SIG-M5 (cell line): ENCODE measurements at places on chromosomes 2 and 18.

- no peak for DNase-seq
Observed at GRCh38 chr2:160509016-160509415, 15.4 kb upstream of the RBMS1 start.

- DNase-seq, result no peak
Observed at GRCh38 chr2:168843253-168843652, 40.8 kb downstream of the NOSTRIN start.

- no peak for DNase-seq
Observed at GRCh38 chr2:166373951-166374350, 1.8 kb downstream of the SCN9A start.

GRCh38 chr18:75574187-75574586 lies 146.7 kb upstream of the SMIM21 start:
- DNase-seq, result no peak

- no peak for DNase-seq
Observed at GRCh38 chr2:57372237-57372984, 674.2 kb upstream of the VRK2 start.

DNA sequence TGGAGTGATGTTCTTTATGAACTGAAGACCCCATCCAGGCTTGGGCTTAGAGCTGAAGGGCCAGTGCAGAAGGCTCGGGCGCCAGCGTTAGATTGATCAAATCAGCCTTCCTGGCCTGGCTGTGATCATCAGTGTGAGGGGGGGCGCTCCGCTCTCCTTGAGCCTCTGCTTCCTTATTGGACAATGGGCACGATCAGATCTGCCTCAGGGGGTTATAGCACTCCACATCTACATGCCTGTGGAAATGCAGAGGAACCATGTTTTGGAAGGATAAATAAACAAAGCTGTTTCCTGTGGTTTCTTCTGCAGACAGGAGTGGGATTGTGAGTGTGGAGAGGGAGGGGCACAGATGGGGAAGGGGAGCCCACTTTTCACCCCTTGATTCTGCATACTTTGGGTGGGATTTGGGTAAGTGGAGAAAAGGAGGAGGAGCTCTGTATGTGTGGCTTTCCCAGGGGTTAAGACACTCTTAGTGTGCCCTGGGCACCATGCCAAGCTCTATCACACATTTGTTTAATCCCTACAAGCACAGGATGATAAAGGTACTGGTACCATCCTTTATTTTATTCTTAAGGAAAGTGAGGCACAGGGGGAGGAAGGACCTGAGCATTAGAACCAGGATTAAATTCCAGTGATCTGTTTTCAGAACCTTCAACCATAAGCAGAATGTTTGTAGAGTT lies 150.5 kb downstream of the EN1 start:
- DNase-seq, result no peak

DNA sequence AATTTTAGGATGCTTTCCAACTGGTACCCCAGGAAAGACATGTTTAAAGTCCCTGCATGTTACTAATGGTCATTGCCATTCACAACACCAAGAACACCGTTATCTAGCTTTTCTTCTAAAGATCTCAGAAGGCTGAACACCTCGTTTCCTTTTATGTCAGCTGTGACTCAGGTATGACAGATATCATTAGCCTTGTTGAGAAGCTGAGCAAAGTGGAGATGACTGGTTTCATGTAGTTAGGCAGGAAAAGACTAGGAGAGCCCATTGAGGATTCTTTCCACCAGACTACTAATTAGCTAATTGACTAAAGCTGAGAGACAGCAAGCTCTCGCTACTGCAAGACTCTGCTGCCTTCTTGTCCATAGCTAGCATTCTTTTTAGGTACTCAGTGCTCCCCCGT lies 32.0 kb upstream of the ARL5A start:
- no peak for DNase-seq

DNA sequence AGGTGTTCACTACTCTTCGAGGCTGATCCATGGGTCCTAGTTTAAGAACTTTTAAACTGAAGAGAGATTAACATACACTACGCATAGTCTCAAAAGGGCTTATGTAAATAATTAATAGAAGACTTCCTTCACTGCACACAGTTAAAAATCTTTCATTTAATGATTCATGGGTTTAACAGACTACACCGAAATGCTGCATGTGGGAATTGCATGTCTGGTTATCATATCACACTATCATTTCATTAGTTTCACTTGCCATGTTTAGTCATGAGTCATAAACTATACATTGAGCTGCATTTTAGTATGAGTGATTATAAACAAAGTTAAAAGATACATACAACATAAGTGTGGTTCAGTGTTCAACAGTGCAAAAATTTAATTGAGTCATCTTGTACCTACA lies 31.2 kb downstream of the GLS start:
- no peak for DNase-seq

DNA sequence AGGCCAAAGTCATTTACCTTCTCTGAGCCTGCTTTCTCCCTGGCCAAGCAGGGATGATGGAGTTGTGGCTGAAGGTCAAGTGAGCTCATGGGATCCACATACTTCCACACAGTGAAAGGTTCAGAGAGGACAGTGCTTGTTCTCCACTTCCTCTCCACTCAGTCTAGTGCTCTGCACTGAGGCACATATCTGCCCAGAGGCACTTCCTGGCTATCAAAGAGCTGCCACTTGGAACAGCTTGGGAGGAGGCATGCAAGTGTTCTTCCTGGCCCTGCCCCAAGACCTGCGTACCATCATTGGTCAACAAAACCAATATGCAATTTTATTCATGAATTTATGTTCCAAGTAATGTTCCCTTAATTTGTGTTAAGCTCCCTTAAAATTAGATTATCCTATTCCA lies 71.9 kb downstream of the RNF152 start:
- no peak for DNase-seq
